T-helper 2 cell treated with Interferon-gamma antibody and Interleukin-4, amounts not matched to agents 5 μg/mL and 100 μg/mL, for 36 hours (primary cell): ENCODE measurements at places on chromosomes 4 and X.

DNA sequence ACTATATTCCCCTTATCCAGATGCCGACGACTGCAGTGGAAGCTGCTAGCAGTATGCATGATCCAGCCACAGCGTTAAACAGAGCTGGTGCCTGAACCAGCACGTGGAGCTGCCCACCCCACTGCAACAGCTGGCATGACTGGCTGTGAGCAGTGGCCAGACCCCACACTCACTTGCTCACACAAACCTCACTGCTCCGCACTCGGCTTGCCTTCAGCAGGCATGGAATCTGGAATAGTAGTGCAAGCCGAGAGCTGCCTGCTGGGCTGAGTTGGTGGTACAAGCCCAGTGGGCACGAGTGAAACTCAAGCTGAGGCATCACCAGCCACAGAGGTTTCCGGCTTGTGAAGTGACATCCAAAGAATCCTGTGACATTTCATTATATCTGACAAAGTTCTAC is 1197.6 kb downstream of the FAM133A start:
- DNase-seq, result no peak
- no peaks in the 10 kb centered on the region for H3K4me1 ChIP-seq
- no peak overlapping the region for H3K27ac ChIP-seq
- no peaks in the 10 kb centered on the region for H3K27me3 ChIP-seq
- H3K4me3 ChIP-seq, result no peak overlapping the region
- H3K36me3 ChIP-seq, result no peaks in the 10 kb centered on the region

GRCh38 chrX:49251325-49251724 is 13.2 kb downstream of the FOXP3 start:
- peaks cover 5% of the 10 kb centered on the region for H3K4me1 ChIP-seq
- H3K27me3 ChIP-seq, result no peaks in the 10 kb centered on the region
- no peak overlapping the region for H3K27ac ChIP-seq
- no peak overlapping the region for H3K4me3 ChIP-seq

DNA sequence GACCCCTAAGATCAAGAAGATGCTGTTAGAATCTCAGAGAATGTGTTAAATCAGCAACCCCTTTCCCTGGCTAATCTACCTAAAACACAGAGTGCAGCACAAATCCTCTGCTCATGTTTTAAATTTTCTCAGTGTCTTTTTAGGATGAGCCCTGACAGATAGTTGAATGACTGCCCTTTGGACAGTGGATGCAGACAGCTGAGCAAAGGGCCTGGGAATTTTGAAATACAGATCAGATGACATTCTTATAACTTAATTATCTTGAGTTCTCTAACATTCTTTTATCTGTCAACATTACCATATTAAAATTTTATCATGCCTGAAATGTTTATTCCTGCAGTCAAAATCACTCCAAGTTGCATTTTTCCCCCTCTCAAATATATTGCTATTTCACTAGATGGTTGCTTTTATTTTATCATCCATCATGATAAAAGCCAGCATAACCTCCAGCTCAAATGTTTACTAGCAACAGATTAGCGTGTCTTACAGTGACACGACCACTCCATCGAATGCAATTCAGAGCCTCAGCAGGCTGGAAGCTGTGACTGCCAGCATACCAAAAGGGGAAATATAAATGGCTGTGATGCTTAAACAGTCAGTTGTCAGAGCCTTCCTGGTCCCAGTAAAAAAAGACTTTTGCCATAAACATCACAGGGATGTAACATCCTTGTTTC is 22.8 kb upstream of the ARHGAP24 start:
- no peaks in the 10 kb centered on the region for H3K4me1 ChIP-seq
- no peak overlapping the region for H3K27ac ChIP-seq
- H3K36me3 ChIP-seq, result no peaks in the 10 kb centered on the region
- no peak for DNase-seq

- no peak for DNase-seq
- peaks cover 14% of the 10 kb centered on the region for H3K36me3 ChIP-seq
- H3K27me3 ChIP-seq, result peaks cover 4% of the 10 kb centered on the region
Observed at GRCh38 chr4:102500352-102500695, 835 bp upstream of the NFKB1 start.

DNA sequence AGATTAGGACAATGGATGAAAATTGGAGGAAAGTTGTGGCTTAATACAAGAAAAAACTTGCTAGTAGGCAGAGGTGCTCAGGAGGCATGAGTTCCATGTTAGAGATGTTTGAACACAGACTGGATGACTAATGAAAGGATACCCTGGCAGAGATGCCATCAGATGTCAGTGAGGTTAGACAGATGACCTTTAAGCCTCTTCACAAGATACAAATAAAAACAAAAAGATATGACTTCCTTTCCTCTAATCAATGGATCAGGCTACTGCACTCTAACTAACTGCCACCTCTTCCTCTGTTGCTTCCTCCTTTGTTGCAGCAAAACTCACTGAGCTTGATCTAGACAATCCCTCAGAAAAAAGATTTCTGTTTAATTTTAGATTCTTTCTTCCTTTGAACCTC is 14.7 kb downstream of the STAP1 start:
- no peaks in the 10 kb centered on the region for H3K27me3 ChIP-seq
- H3K27ac ChIP-seq, result peak overlapping the region; percentile 71
- peak; percentile 28 for DNase-seq
- H3K36me3 ChIP-seq, result peaks cover 49% of the 10 kb centered on the region
- H3K4me3 ChIP-seq, result peak overlapping the region; percentile 56

GRCh38 chr4:37464373-37465128 is 220.0 kb downstream of the NWD2 start:
- no peak overlapping the region for H3K4me3 ChIP-seq
- no peaks in the 10 kb centered on the region for H3K4me1 ChIP-seq
- H3K27ac ChIP-seq, result no peak overlapping the region
- no peaks in the 10 kb centered on the region for H3K36me3 ChIP-seq
- DNase-seq, result no peak

GRCh38 chr4:3115637-3116270 is 41.3 kb downstream of the HTT start:
- peaks cover 32% of the 10 kb centered on the region for H3K36me3 ChIP-seq
- H3K4me3 ChIP-seq, result no peak overlapping the region
- DNase-seq, result peak; percentile 8
- H3K27ac ChIP-seq, result no peak overlapping the region
- H3K4me1 ChIP-seq, result no peaks in the 10 kb centered on the region

DNA sequence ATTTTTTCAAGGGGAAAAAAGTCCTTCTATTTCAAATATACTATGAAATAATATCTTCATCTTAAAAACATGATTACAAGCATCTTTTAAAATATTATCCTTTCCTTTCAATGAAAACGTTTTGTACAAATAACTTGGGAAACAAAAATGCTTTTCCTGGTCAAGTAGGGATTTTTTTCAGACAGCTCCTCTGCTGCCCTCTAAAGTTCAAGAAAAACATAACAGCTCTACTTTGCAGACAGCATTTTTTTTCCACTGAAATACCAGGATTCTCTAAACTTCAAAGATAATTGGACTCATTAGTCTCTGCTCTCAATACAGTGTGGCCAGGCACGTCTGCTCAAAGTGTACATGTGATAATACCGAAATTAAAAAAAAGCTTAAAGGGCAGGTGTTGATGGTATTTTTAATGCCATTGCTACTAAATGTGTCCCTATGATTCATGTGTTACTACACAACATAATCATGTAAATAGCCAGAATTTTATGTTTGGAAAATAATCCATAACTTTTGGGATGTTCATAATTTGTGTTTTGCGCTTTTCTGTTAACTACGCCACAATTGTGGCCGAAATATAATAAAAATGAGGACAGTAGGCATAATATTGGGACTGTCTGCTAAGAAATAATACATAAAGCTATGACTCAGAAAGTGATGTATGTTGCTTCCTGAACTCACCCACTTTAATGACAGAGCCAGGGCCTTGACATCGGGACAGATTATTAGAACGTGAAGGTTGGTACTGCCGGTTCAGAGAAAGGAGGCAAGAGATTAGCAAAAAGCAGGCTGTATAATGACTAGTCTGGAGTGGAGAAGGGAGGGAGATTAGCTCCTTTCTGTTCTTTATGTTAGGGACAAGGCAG is 478.9 kb downstream of the KCNIP4 start:
- DNase-seq, result no peak
- no peaks in the 10 kb centered on the region for H3K4me1 ChIP-seq
- H3K36me3 ChIP-seq, result no peaks in the 10 kb centered on the region
- no peak overlapping the region for H3K4me3 ChIP-seq
- H3K27ac ChIP-seq, result no peak overlapping the region

DNA sequence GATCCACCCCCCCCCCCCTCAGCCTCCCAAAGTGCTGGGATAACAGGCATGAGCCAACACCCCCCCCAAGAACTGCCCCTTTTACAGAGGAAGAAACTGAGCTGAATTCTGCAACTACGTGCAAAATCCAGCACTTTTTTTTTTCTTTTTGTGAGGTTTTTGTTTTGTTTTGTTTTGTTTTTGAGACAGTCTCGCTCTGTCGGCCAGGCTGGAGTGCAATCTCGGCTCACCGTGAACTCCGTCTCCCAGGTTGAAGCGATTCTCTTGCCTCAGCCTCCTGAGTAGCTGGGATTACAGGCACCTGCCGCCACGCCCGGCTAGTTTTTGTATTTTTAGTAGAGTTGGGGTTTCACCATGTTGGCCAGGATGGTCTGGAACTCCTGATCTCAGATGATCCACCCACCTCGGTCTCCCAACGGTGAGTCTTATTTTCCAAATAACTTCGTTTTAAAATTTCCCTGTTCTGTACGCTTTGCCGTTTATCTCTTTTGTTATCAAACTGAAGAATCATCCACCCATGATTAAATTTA is 4.9 kb downstream of the CRLF2 start:
- H3K4me3 ChIP-seq, result peak overlapping the region; percentile 83
- peaks cover 38% of the 10 kb centered on the region for H3K4me1 ChIP-seq
- peak overlapping the region; percentile 75 for H3K27ac ChIP-seq
- peaks cover 10% of the 10 kb centered on the region for H3K27me3 ChIP-seq
- peaks cover 21% of the 10 kb centered on the region for H3K36me3 ChIP-seq
- no peak for DNase-seq

DNA sequence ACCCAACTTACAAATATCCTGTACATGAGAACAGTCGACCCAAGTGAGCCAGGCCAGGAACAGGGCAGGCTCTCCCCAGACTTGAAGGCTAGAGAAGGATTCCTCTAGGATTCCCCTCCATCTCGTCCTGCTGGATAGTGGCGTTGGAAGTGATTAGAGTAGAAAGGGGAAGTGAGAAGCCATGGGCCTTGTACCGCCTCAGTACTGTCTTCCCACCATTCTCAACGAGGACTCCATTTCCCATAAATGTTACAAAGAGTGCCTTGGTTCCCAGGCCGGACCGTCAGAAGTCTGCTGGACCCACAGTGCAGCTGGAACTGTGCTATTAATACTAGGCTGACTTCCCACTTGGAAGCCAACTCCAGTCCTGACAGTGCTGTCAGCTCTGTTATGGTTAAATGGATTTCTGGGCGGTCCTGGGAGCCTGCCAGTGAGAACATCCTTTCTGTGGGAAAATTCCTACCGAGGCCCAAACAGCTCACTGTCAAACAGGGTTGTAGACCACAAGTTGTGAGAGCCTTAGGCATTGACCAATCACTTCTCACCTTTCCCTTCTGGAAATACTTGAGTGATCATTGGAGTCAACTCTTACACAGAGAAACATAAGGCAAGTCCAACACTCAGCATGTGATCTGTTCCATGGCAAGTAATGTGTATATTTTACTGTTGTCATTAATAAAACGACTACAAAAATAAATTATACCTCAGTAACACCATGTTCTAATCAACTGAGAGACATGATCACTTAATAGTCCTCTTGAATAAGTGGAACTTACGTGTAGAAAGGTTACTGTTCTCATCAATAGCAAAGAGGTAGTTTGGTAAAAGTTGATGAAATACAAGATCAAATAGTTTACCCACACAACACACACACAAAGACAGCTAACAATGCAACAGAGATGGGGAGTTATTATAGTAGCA is 58.4 kb downstream of the AMELX start:
- H3K27me3 ChIP-seq, result no peaks in the 10 kb centered on the region
- DNase-seq, result no peak
- no peak overlapping the region for H3K4me3 ChIP-seq
- H3K27ac ChIP-seq, result no peak overlapping the region

DNA sequence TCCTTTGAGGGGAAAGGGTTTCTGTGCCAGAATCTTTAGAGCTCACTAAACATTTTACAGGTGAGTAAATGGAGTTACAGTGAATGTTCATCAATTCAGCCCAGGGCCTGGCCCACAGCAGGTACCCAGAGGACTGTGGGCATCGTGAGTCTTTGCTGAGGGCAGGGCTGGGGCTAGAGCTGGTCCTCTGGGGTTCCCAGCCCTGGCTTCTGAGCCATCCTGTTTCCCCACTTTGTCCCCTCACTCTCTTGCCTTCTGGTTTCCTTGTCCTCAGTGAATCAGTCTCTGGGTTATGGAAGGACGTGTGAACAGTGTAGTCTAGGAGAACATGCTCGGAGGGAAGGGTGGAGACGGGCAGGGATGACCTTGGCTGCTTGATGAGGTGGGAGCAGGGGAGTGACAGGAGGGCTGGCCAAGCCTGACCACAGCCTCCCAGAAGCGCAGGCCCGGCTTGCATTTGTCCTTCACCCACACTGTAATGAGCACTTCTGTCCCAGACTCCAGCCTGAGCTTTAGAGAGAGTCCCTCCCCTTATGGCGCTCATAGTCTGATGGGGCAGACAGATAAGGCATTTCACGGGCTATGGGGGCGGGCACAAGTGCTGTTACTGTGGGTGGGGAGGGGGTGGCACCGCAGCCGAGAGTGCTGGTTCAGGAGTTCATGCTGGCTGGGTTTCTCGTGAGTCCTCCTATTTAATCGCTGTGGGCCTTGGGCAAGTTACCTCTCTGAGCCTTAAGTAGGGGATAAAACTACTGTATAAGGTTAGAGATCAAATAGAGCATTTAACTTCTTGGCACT is 17.3 kb downstream of the TBC1D14 start:
- H3K27me3 ChIP-seq, result no peaks in the 10 kb centered on the region
- peaks cover 50% of the 10 kb centered on the region for H3K4me1 ChIP-seq
- H3K36me3 ChIP-seq, result peaks cover 49% of the 10 kb centered on the region
- peak overlapping the region; percentile 71 for H3K4me3 ChIP-seq
- peak; percentile 45 for DNase-seq
- H3K27ac ChIP-seq, result peak overlapping the region; percentile 58

GRCh38 chr4:17166954-17167353 is 268.5 kb upstream of the LDB2 start:
- no peaks in the 10 kb centered on the region for H3K4me1 ChIP-seq
- no peaks in the 10 kb centered on the region for H3K36me3 ChIP-seq
- H3K27ac ChIP-seq, result no peak overlapping the region
- peaks cover 4% of the 10 kb centered on the region for H3K27me3 ChIP-seq
- H3K4me3 ChIP-seq, result no peak overlapping the region

DNA sequence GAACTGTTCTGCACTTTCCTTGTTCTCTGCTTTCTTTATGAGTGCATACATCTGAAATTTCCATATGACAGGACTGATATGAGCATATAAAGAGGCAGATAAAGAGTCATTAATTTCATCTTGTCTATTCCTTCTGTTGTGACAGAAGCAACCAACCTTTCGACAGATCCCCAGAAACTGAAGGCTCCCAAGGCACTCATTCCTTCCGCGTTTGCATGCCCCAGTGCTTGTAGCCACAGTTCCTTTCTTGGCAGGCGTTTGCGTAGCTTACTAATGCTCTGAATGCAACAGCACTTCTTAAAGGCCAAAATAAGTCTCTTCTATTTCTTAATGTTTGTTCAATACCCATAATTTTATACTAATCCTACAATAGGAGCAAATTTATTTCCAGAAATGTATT is 94.0 kb upstream of the TBL1X start:
- H3K27me3 ChIP-seq, result peaks cover 2% of the 10 kb centered on the region
- H3K27ac ChIP-seq, result no peak overlapping the region
- H3K4me3 ChIP-seq, result no peak overlapping the region
- no peaks in the 10 kb centered on the region for H3K36me3 ChIP-seq
- H3K4me1 ChIP-seq, result peaks cover 16% of the 10 kb centered on the region
- DNase-seq, result no peak
